ENCODE measurements at places on chromosomes 3 and 15.

GRCh38 chr15:91331581-91331980 lies 231.5 kb downstream of the SV2B start:
- no peak for DNase-seq

DNA sequence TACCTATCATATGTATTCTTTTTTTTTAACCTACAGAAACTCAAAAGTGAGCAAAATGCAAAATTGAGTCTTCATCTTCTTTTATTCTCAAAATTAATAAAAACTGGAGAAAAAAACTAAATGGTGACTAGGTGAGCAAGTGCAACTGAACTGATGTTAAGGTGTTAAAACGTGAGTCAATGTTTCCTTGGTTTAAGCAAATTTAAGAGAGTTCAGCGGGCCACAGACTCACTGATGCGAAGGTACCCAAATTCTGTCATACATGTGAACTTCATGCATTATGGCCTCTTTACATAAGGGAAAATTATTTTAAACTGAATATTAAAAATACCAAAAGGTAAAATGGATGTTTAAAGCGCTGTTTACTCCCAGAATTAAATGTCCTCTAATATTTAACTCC lies 206.6 kb downstream of the FOXP1 start:
- DNase-seq, result no peak

- DNase-seq, result no peak
These were observed 189.2 kb downstream of the RSL24D1 start for GRCh38 chr15:55007561-55007960.

DNA sequence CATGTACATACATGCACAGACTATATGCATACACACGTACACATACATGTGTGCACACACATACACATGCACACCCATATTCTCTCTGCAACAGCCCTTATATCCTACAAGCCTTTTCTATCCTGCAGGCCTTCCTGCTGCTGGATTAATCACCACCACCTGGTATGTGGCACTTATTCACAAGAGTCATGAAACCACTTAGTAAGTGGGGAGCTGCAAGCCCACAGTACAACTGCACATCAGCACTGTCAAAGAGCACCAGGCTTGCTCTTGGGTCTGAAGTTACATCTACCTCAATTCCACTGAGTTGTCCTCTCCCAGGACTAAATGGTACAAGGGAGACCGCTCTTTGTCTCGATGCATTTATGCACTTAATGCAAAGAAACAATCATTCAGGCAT lies 233.2 kb downstream of the KLF13 start:
- no peak for DNase-seq

DNA sequence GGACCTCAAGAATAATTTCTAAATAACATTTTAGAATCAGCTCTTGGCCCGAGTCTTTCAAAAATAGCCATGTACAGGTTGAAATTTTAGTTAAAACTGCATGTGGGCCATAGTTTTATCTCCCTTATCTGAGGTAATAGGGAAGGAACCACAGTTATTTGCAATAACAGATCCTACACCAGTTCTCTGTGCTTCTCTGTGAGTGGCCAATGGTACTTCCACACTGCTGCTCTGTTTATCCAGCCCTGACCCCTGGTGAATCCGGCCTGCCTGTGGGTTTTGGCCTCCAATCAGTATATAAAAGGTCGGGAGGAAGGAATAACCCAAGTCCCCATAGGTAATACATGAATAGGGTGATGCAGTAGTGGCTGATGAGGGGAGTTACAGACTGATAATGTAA lies 48.0 kb upstream of the TNIK start:
- no peak for DNase-seq

DNA sequence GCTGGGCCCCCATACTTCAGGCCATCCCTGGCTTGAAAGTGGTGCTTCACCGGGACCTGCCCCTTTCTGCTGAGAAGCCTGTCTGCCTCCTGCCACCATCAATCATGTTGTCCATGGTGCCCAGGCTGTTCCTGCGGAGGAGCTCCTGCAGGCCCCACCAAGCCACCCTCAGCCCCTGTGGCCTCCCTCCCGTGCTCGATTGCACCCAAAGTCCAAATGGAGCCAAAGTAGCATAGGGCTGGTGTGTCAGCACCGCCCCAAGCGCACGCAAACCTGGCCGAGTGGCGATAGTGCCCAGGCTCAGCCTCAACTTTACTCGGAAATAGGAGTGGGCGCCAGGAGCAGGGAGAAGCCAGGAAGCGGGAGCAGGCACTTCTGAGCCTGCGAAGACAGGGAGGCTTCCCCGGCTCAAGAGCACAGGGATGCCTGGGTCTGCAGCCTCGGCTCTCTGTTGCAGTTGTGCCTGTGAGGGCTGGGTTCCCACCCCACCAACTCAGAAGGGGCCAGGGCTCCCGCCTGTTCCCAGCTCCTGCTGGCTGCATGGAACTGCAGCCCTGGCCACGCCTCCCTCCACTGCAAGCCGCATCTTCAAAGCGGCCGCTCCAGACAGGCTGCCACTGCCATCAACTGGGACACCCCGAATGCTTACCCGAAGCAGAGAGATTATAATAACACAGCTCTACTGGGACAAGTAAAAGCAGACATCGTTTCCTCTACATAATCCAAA lies 203.0 kb downstream of the ARRDC4 start:
- DNase-seq, result no peak

- no peak for DNase-seq
These were observed 51.9 kb downstream of the WWTR1 start for GRCh38 chr3:149605902-149606301.

GRCh38 chr3:156548041-156548687 lies 6.8 kb downstream of the SSR3 start:
- no peak for DNase-seq

DNA sequence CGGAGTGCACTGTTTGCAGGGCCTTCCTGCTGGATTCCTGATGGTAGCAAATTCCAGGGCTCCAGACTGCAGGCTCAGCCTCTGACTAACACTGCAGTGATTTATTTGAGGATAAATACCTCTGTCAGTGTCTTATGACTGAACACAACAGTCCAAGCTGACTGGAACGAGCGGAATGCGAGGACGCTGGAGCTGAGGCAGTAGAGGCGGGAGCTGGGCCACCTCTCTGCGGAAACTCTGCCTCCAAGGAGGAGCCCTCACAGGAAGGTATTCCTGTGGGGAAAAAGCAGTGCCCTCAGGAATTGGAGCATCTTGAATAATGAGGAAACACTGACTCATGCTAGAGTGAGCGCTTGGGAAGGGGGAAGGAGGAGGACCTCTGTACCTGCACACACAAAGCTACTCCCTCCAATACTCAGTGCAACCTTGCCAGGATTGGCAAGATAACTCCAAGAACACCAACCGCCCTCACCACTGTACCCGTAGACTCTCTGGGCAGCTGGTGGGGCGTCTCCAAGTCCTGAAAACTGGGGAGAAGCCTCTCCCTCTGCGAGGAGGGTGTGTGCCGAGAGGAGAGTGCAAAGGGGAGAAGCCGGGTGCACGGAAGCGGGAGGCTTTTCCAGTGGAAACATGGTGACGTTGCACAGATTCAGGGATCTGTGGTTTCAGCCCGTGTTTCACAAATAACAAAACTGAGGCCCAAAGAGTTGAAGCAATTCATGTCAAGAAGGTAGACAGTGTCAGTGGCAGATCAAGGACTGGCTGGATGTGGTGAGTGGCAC lies 43.0 kb downstream of the VGLL4 start:
- DNase-seq, result no peak

GRCh38 chr15:63972801-63973200 lies 73.5 kb downstream of the DAPK2 start:
- DNase-seq, result no peak

DNA sequence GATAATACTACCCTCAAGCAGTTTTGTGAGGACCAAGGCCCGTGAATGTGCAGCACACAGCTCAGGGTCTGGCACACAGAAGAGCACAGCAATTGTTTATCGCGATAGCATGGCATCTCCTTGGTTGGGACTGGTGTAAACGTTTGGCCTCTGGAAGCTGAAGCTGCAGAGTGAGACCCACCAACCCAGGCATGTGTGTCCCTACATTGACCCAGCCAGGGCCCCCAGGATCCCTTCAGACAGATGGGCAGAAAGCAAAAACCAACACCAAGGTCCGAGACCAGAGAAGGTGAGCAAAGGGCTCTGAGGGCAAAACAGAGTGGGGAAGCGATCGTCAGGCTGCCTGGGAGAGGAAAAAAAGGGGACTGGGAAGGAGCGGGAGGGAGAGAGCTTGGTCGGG lies 12.6 kb upstream of the PSTPIP1 start:
- no peak for DNase-seq

DNA sequence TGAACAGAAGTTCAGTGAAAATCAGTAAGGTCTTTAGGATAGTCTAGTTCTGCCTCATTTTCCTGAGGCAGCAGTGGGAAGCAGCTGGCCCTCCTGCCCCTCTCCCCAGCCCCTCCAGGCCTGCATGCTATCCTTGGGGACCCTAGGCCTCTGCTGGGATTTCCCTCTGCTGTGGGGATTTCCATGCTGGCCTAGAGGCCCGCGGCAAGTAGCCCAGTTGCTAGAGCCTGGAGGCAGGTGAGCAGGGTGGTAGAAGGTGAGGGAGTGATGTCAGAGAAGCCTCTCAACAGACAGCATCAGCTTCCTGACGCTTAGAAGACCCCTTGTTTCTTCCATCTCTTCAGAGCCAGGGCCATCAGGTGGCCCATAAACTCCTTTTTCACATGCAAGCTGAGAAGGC lies 305.8 kb upstream of the THBS1 start:
- no peak for DNase-seq
